ENCODE measurements at places on chromosomes 1 and 21.

GRCh38 chr1:165580931-165581871, 37.4 kb downstream of the LRRC52 start:
- peak; percentile 89 for DNase-seq

DNA sequence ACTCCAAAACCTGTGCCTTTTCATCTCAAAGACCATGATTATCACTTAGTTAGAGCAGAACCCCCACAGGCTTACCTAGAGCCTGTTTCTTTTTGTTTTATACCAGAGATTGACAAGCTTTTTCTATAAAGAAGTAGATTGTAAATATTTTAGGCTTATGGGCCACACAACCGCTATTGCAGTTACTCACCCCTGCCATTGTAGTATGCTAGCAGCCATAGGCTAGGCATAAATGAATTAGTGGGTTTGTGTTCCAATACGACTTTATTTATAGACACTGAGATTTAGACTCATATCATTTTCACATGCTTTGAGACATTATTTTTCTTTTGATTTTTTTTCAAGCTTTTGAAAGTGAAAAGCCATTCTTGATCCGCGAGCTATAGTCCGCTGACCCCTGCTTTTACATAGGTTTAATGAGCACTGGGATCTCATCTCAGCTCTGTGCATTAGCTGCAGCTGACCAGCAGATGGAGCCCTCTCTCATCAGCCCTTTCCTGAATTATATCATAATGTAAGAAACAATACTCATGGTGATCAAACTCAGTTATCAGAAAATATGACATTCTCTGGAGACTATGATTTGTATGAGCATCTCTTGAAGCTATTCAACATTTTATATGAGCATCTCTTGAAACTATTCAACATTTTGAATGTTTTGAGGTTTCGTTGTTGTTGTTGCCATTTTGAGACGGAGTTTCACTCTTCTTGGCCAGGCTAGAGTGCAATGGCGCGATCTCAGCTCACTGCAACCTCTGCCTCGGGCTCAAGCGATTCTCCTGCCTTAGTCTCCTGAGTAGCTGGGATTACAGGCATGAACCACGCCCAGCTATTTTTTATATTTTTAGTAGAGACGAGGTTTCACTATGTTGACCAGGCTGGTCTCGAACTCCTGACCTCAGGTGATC, 111.9 kb upstream of the L1TD1 start:
- DNase-seq = peak; percentile 34

DNA sequence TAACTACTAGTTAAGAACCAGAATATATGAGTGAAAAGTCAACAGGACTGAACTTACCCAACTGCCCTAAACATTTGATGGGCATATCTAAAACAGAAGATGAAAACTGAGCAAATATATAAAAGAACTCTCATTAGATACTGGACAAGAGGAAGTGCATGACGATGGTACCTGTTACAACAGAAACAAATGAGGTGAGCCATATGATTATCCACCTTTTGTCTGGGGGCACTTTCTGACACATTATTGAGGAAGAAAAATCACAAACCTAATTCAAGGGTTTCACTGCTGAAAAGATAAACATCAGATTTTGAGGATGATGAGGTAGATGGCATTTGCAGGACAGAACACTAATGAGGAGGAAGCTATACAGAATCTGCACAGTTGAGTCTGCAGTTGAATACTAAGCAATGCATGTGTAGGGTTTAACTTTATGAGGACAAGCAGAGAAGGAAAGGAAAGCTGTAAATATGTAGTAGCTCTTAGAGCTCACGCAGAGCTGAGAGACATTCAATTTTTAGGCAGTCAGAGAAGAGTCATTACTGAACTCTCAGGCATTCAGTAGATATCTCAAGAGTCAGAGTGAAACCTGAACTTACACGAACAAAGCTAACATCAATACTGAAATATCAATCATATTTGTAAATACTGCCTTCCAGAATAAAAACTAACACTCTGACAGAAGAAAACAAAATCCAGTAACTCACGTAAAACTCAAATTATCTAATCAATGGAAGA, 262.1 kb downstream of the AKT3 start:
- DNase-seq = no peak

- no peak for DNase-seq
Observed at GRCh38 chr1:231970684-231971083, 344.1 kb downstream of the DISC1 start.

DNA sequence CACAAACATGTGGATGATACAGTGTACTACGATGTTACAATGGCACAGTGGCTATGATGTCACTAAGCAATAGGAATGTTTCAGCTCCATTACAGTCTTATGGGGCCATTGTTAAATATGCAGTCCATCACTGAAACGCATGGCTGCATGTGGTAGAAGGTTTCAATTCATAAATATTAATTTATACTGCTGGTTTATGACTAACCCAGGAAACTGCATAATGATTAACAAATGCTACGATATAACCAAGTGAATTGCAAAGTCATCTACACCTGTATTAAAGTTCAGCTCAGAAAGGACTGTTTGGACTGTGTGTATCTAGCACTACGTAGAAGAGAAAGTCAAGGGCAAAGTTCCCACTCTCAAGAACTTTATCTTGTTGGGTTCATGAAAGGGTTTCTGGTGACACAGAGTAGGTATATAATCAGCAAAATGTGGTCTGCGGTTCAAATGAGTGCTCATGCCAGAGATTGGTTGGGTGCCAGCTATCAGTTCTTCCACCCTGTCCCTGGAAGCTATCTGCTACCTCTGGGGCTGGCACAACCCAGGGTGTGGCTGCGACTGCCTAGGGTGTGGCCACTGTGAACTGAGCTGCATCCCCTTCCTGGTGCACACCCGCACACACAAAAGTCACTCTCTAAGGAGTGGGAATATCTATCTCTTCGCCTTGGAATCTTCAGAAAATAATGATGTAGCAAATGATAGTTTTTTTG, 14.8 kb downstream of the MGST3 start:
- DNase-seq = peak; percentile 94

- no peak for DNase-seq
Observed at GRCh38 chr21:45957981-45958600, 23.5 kb upstream of the COL6A1 start.

DNA sequence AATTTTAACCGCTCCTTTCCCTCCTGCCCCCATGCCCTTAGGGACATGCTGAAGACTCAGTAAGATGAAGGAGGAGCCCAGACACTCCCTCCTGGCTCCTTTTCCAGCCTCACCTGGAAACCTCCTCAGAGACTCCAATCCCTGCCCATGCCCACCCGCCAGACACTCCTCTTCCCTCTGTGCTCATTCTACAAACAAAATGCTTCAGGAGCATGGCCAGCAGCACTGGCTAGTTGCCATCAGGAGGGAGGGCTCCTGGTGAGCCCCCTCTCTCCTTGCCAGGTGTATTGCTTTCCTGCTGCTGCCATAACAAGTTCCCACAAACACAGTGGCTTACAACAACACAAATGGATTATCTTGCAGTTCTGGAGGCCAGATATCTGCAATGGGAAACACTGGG, 126.1 kb downstream of the PSMG1 start:
- no peak for DNase-seq

GRCh38 chr1:41580021-41580420, 95.5 kb upstream of the EDN2 start:
- DNase-seq = no peak

- no peak for DNase-seq
Observed at GRCh38 chr1:221735999-221736398, 5.9 kb downstream of the DUSP10 start.

DNA sequence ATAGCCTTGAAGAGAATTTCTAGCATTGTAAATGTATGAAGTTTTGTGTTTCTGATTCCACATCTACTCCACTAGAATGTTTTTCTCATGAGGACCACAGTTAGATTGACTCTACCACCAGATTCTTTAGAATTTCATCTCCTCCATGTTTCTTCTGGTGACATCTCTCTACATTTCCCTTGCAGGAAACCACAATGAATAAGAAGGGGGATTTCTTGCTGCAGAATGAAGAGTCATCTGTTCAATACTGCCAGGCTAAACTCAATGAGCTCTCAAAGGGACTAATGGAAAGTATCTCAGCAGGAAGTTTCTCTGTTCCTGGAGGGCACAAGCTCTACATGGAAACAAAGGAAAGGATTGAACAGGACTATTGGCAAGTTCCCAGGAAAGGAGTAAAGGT, 18.6 kb downstream of the GBP6 start:
- no peak for DNase-seq

GRCh38 chr1:55309786-55310504, 94.8 kb upstream of the USP24 start:
- peak; percentile 26 for DNase-seq

GRCh38 chr1:212958175-212958574, 7.8 kb downstream of the VASH2 start:
- DNase-seq = no peak

- no peak for DNase-seq
Observed at GRCh38 chr1:45187725-45188124, 18.7 kb downstream of the ZSWIM5 start.

DNA sequence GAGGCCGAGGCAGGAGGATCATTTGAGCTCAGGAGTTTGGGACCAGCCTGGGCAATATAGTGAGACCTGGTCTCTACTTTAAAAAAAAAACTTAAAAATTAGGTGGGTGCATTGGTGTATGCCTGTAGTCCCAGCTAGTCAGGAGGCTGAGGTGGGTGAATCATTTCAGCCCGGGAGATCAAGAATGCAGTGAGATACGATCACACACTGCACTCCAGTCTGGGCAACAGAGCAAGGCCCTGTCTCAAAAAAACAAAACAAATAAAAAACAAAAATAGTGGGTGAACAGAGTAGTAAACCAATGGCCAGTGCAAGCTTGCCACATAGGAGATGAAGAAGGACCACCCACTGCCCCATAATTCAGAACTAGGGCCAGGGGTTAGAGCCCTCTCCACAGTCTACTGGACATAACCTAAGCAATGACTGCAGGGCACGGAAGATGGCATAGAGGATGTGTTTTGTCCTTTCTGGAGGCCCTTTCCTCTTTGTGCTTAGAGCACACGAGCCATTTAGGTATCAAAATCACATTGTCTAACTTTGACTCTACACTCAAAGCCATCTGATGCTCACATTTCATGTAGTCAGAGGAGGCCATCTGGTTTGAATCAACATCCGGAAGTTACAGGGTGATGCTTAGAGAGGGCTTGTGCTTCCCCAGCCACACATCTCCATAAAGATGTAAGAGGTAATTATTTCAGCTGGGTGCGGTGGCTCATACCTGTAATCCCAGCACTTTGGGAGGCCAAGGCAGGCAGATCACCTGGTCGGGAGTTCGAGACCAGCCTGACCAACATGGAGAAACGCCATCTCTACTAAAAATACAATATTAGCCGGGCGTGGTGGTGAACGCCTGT, 12.6 kb downstream of the CD2 start:
- DNase-seq = no peak

GRCh38 chr1:228405200-228405978, 1.2 kb downstream of the TRIM11 start:
- no peak for DNase-seq

GRCh38 chr1:1808206-1808605, 29.9 kb upstream of the NADK start:
- no peak for DNase-seq

- DNase-seq = no peak
Observed at GRCh38 chr1:48203287-48203900, 19.1 kb upstream of the SLC5A9 start.

GRCh38 chr1:75970631-75971030, 38.4 kb upstream of the ASB17 start:
- no peak for DNase-seq

GRCh38 chr1:5311634-5312292, 657.4 kb downstream of the AJAP1 start:
- DNase-seq = no peak

GRCh38 chr21:23986214-23986613, 1621.1 kb downstream of the MRPL39 start:
- DNase-seq = no peak

GRCh38 chr1:186511761-186512637, 51.1 kb upstream of the PDC start:
- DNase-seq = peak; percentile 27

GRCh38 chr1:94993931-94994645, 67.2 kb upstream of the CNN3 start:
- no peak for DNase-seq

GRCh38 chr1:213714645-213715044, 273.1 kb upstream of the PROX1 start:
- DNase-seq = no peak

GRCh38 chr21:36065497-36066036, 4.3 kb upstream of the CBR1 start:
- peak; percentile 43 for DNase-seq

DNA sequence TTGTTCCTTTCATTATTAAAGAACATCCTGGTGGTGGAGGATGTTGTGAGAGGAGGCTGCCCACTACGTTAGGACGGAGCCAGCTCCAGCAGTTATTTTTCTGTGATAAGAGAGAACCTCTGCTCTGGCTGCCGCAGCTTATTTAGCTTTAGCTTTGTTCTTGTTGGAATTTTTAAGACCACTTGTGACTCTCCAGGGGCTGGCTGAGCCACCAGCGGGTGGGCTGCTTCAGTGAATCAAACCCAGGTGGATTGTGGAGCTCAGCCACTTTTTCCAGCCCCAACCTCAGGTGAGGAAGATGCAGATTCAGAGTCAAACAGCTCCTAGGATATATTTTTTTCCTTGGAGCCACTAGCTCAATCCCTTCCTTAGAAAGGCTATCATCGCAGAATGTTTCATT, 83.1 kb upstream of the CTTNBP2NL start:
- DNase-seq = no peak

GRCh38 chr1:27713139-27713725, 12.5 kb upstream of the FAM76A start:
- DNase-seq = no peak

Data from renal cortical epithelial cell (primary cell).